Activated CD4-positive, alpha-beta T cell treated with anti-CD3 and anti-CD28 coated beads for 1 hour (primary cell): ENCODE measurements at places on chromosomes 13 and 19.

DNA sequence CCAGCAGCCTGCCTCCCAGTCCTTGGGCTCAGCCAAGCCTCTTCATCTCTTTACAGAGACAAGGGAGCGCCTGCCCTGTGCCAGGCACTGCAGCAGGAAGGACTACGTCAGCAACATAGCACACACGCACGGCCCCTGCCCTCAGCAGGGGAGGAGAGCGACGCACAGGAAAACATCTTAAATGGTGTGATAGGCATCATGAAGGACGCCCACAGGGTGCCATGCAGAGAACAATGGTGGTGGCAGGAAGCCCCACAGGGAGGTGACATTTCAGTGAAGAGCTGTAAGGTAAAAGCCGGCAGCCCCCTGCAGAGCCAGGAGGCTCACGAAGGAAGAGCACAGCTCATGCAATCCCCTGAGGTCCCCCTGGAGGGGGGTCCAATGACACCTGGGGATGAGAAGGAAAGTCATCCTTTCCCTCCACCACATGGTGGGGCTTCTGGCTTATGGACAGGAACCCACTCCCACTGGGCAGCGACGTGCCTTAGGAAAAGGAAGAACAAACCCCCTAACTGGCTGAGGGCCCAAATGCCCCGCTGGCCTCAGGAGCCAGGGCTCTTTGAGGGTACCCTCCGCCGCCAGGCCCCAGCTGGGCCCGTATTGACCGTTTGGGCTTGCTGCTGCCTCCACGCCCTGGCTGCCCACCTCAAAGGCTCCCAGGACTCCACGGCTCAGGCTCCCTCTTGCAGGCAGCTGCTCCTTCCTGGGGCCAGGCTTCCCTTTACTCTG lies 37.3 kb upstream of the C13orf42 start:
- no peak for DNase-seq

GRCh38 chr13:46783504-46783903 lies 13.5 kb downstream of the ESD start:
- no peak for DNase-seq

DNA sequence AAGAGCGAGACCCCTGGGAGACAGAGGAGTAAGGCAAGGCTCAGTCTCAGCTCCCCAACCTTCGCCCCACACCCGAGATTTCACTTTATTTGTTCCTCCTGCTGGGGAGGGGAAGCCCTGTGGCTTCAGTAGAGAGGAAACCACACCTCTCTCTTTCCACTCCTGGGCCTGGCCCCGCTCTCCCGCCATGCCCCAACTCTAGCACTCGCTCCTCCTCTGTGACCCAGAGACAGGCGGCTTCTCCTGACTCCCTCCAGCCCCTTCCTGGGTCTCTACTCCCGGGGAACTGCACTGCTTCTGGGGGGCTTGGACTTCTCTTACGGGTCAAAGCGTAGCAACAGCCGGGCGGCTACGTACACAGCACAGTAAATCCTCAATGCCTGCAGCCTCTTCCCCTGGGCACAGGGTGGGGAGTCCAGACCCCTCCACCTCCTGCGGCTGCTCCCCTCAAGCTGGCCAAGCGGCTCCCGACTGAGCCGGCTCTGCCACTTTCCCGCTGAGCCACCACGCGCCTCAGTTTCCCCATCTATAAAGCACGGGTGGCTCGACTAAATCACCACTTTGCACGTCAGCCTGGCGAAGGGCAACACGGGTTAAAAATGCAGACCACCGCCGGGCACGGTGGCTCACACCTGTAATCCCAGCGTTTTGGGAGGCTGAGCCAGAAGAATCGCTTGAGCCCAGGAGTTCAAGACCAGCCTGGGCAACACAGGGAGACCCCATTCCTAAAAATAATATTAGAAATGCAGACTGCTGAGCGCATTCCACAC lies 1.4 kb downstream of the RNF126 start:
- peak; percentile 53 for DNase-seq

DNA sequence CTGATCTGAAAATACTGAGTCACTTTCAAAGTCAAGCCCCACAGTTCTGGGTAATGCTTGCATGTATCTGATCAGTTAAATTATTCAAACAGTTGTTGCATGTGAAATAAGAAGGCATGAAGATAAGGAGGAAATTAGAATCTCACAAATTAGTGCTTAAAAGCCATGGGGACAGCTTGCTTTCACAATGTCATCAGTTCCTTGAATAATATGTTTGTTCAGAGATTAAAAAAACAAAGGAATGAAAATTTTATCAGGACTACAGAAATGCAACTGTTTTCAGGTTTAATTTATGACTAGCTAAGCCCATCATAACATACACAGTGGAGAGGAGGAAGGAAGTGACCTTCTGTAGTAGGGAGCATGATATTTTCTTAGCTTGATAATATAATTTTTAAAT lies 150.1 kb downstream of the OXGR1 start:
- no peak for DNase-seq
